ENCODE measurements at places on chromosomes 11 and 22.
A peak's percentile ranks its signal among the peaks of the same experiment; 100 is the strongest.

DNA sequence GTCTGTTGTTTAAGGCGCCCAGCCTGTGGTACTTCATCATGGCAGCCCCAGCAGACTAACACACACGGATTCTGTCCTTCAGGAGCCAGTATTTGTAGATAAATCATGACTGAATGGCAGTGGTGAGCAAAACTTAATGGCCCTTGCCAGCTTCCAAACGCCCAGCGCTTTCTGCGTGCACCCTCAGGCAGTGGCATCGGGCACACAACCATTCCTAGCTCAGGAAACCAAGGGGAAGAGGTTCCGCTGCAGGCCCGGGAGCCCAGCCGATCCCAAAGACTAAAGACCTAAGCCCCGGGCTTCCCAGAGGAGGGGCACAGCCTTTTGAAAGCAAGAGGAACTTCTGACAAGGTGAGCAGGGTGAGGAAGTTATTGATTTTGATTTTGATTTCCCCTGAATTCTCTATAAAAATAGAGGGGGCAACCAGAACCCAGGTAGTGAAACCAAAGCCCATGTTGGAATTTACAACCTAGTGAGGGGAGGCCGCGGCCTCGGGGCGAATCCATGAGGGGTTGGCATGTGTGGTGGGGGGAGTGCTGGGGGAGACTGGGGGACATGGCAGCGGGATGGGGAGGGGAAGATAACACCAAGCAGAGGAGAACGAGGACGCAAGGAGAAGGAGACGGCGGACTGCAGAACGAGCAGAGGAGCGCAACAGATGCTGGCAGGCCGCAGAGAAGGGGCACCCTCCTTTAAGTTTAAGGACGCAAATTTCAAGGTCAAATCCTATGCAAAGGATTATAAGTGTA, 79.9 kb upstream of the SEPTIN5 start:
- DNase-seq, result no peak

DNA sequence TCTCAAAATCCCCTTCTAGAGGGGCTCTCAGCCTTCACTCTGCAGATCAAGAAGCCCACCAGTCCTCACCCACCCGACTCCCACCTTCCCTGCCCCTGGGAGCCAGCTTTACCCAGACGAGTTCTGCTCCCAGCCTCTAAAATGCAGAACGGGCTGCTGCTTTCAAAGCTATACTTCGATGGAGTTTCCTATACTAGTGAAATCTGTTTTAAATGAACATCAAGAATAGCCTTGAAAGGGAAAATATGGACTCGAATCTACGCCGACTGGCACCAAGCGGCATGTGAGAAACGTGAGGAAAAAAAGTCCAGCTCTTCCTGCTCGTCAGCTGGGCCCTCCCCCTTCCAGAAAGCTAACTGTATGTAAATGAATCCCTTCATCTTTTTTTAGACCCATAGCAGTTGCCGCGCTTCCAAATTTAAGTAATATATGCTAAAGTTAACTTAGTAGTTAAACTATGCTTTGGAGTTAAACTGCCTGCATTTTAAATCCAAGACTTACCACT, 211.7 kb downstream of the NTM start:
- no peak for DNase-seq

DNA sequence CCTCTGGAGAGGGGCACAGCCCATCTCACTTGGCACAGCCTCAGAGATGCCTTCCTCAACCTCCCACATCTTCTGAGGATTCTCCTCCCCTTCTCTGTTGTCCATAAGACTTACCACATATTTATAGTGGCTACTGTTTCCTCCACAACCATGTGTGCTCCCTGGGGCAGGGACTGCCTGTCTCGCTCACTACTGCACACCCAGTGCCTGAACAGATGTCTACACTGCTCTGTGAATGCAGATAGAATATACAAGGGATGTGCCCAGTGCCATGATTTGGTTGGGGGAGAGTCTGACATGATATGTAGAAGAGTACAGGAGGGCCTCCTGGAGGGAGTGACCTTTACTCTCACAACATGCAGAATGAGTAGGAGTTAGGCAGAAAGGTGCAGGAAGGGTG, 67.3 kb upstream of the ANO1 start:
- DNase-seq, result no peak

DNA sequence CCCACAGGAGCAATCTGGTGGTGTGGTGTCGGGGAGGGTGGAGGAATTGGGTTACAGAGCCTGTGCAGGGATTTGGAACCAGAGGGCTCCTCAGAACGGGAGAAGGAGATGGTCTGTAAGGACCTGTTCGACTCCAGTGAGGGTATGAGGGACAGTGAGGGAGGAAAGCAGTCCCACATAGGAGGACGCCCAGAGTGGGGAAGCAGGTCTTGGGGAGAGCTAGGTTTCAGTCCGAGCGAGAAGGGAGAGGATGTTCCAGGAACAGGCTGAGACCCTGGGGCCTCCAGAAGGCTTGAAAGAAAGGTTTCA, 32.0 kb upstream of the GNAZ start:
- DNase-seq, result no peak

- DNase-seq, result no peak
Observed at GRCh38 chr22:23070418-23071229, at the start of gene GNAZ. TSS of gene GNAZ (plus strand) at chr22:23070519. CDS start at chr22:23095696, 25,177 bp downstream.

GRCh38 chr22:40111451-40111850, 66.3 kb upstream of the TNRC6B start:
- DNase-seq, result no peak

DNA sequence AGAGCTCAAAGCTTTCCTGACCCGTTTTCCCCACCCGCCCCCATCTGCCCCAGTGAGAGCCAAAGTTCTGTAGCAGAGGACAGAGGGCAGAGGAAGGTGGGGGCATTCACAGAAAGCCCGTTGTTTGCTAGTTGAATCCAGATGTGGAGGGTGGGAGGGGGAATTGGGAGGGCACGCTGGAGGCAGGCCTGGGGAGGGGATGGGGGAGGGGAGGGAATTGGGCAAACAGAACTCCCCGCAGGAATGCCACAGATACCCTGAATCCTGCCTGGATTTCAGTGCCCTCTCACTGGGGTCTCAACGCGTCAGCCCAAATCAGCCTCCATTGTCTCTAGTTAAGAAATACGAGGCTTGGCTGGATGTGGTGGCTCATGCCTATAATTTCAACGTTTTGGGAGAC, 12.9 kb upstream of the OAF start:
- no peak for DNase-seq

DNA sequence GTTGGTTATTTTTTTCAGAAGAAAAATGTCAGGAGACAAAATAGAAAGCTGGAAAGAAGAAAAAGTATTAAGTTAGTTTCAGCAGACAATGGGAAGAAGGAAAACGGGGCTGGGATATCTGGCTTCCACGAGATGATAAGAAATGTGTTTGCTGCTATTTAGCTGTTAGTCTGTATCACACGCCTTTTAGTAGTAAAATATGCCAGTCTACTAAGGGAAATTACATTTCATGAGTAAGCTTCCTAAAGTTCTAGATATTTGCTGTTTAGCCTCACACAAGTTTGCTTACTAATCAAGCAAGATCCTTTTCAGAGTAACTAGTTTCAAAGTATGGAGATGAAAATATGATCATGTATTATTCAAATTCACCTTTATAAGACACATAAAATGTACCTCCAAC, 1.5 kb downstream of the OR51B4 start:
- DNase-seq, result no peak

DNA sequence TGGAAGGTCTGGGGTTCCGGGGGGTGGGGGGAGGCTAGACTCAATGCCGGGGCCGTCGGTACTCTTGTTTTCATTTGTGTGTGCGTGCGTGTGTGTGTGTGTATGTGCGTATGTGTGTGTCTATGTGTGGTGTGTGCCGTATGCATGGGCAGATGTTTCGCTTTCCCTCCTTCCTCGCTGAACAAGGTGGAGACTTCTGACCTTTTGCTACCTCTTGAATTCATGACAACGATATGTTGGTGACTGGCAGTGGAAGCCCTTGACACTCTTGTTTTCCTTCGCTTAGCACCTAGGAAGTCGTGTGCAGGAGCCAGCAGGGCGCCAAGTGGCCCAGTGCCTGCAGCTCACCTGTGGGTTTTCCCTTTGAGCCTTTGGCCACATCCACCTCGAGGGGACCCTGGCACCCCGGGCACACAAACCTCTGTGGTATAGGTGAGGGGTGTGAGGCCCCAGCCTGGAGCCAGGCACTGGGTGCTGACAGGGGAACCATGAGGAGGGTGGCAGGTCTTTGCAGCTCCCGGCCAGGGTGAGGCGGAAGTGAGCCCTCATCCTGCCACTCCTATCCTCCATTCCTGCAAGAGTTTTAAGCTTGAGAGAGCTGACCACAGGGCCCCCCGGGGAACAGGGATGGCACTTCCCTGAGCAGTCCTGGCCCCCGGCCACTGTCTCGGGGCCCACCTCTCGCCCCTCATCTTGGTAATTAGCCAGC, 19.3 kb upstream of the TMEM191C start:
- no peak for DNase-seq

DNA sequence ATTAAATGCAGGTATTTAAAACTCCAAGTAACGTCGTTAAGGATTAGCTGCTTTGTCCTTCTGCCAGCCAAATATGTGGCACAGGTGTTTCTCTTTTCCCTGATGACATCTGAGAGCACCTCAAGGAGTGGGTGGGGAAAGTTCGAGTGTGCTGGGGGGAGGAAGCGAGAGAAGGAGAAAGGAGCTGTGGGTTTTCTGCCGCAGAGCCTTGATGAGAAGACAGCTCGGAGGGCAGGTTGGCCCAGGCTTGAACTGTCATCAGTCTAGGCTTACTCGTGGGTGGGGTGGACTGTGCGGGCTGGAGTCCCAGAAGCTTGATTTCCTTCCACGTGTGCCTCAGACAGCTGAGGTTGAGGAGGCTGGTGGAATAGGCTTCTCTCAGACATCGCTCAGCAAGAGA, 15.2 kb upstream of the SORL1-AS1 start:
- peak; percentile 67 for DNase-seq

- no peak for DNase-seq
Observed at GRCh38 chr11:19499999-19500398, 212.6 kb upstream of the NAV2 start.

- no peak for DNase-seq
Observed at GRCh38 chr11:116057000-116057399, 552.8 kb upstream of the CADM1 start.

GRCh38 chr11:129917231-129917630, 21.9 kb upstream of the NFRKB start:
- DNase-seq, result no peak

- DNase-seq, result no peak
Observed at GRCh38 chr11:85705800-85706199, 19.8 kb upstream of the CCDC89 start.

DNA sequence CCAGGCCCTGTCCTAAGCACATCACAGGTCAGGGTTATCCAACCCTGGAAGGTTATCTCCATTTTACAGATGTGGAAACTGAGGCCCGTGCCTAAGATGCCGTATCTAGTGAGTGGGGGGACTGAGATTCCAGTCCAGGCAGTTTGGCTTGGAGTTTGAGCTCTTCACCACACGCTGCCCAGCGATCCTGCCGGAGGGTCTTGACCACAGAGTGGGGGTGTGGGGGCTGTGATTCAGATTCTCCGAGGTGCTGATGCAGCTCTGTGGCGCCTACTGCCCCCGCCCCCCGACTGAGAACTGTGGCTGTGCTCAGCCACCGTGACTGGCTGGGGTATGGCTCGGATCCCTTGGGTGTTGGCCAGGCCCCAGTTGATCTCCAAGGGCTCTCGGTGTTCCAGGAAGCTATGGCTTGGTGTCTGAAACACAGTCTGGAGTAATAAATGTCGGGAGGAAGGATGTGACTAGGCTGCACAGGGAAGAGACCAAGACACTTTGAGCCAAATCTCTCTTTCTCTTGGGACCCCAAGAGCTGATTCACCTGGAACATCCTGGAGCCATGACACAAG, 60.6 kb upstream of the RASD2 start:
- no peak for DNase-seq

DNA sequence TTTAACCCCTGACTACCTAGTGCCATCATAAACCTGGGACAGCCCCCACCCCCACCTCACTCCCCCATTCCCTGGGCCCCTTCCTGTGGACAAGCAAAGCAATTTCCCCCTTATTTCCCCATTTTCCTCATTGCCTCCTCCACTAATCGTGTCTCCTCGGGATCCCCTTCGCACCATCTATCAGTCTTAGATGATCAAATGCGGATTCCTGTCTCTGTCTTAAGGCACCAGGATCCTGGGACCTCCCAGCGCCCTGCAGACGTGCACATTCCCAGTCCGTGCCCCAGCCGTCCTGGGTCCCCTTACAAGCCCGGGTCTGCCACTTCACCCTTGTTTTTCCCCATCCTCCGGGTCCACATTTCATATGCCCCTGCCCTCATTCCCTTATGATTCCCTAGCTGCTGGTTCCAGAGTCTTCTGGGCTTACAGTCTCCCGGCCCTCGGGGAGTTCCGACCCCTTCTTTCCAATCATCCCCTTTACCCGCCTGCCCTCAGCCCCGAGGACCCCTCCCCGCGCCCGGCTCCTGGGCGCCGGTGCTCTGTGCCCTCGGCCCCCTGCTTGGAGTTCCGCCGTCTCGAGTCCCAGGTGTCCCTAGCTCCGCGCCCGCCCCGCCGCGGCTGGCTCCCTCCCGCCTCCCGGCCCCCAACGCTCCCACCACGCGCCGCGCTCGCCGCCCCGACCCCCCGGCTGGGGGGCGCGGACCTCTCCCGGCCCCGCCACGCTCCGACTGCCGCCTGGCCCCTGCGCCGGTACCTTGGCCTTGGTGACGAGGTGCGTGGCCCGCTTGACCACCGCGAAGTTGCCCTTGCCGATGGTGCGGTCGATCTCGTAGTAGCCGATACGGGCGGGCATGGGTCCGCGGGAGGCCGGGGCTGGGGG, 599 bp downstream of the SIK3 start:
- peak; percentile 17 for DNase-seq

DNA sequence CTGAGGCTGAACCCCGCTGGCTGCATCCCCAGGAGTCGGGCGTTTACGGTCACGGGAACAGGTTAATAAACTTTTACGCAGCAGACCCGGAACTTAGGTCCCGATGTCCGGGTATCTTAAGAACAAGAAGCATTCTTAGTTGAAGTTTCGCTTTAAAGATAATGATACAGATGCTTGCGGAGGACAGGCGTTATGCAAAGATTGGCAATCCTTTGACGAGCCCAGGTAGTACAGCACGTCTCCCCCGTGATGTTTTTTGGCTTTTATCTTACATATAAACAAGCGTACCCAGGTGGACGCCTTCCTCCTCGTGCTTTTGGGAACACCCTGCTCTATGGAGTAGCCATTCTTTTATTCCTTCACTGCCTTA, 871 bp upstream of the TOLLIP start:
- DNase-seq, result no peak

- no peak for DNase-seq
Observed at GRCh38 chr11:65802841-65803240, 16.0 kb downstream of the OVOL1 start.

GRCh38 chr11:86144846-86145245, 76.0 kb upstream of the PICALM start:
- no peak for DNase-seq

- no peak for DNase-seq
Observed at GRCh38 chr11:130762638-130763037, 153.6 kb downstream of the SNX19 start.

GRCh38 chr22:45537734-45538181, 35.1 kb downstream of the FBLN1 start:
- DNase-seq, result no peak

GRCh38 chr11:13348305-13348704, 70.7 kb downstream of the BMAL1 start:
- no peak for DNase-seq

DNA sequence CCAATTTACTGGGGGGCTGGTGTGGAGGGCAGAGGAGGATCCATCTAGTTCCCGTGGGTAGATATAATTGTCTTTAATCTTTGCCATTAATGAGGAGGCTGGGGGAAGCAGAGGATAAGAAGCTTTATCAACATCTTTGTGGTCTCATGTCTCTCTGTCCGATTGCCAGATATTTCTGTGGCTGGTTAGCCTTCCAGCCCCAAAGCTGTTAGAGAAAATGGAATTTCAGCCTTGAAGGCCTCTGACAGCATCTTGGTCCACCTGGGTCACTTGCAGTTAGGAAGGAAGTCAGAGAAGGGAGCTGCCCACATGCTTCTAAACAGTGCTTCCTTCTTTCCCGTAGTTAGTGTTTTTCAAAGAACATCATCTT, 56.9 kb downstream of the ABTB2 start:
- DNase-seq, result no peak

Data from activated gamma-delta T cell treated with Interleukin-2 at 50 U/mL for 16 hours (primary cell).